ENCODE measurements at places on chromosomes 11 and 22.

GRCh38 chr11:19879307-19880087 lies 166.9 kb downstream of the NAV2 start:
- no peak for DNase-seq

DNA sequence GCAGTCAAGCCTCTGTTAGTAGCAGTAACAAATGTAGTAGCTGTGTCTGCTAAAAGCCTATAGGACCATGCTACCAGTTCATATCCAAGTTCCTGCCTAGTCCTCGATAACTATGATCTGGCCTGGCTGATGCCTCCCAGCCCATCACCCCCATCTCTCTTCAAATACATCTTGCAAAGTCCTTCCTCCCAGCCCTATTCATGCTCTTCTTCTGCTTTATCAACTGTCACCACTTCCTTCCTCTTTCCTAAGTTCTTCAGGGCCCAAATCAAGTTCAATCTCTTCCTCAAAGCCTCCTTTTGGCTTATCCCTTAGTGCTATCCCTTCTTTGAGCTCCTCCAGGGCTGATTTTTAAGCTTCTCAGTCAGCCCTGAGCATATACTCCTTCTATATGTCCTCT lies 150.9 kb upstream of the THY1 start:
- DNase-seq: no peak

- DNase-seq: peak; percentile 35
Observed at GRCh38 chr11:118911880-118912741, 13.6 kb downstream of the BCL9L start.

DNA sequence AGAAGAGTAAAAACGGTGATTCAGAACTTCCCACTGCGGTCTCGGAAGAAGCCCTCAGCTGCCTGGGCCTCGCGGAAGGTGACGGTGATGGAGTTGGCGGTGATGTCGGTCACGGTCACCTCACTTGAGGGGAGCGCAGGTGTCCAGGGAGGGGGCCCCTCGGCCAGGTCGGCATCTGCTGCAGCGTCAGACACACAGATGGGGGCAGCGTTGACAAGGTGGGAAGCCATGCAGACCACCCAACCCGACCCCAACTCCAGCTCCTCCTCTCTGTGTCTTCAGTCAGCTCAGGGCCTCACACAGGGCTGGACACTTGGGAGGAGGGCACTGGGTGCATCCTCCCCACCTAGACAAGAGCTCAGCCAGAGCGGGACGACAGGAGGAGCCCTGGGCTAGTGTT lies 18.6 kb downstream of the CBX7 start:
- DNase-seq: no peak

DNA sequence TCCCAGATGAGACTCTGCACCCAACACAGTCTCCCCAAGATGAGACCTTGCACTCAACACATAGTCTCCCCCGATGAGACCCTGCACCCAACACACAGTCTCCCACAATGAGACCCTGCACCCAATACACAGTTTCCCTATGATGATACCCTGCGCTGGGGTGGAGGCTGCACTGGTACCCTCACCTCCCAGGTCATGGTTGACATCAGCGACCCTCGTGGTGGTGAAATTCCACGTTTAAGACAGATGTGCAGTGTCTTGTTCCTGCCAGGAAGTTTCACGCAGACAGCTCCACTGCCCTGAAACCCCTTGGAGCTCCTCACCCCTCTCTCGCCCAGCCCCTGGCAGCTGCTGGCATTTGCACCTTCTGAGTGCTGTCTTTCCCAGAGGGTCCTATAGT lies 9.5 kb downstream of the MUC5AC start:
- no peak for DNase-seq

GRCh38 chr11:64453466-64453865 lies 94.5 kb downstream of the RPS6KA4 start:
- no peak for DNase-seq

DNA sequence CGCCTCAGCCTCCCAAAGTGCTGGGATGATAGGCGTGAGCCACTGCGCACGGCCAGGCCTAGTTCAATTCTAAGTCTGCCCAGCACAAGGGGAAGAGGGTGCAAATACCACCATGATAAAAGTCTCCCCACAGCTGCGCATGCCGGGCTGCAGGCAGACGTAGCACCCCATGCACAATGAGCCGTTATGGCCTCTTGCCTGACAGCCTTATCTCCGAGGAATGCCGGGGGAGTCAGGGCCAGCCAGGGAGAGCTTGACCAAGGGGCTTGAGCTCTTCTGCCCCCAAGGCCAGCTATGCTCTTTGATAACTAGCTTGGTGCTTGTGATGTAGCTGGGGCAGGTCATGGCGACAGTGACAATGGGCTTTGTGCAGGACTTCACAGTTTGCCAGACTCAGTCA lies 13.7 kb upstream of the SCUBE1 start:
- DNase-seq: no peak

GRCh38 chr22:27212102-27212501 lies 554.7 kb downstream of the MIAT start:
- DNase-seq: no peak

- no peak for DNase-seq
Observed at GRCh38 chr11:110249066-110249465, 47.3 kb downstream of the RDX start.

DNA sequence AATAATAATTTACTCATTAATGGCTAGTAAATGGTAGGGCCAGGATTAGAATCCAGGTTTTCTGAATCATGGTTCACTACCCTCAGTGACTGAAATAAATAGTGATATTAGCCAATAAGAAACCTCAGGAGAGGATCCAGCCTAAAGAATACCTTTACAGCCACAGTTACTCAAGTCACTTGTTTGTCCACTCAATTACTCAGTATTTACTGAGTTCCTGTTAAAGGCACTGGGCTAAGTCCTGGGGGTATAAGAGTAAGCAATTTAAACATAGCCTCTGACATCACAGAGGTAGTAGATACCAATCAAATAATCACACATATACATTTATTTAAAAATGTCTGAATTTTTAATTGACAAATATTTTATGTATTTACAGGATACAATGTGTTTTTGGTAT lies 56.8 kb upstream of the GAB2 start:
- DNase-seq: no peak

GRCh38 chr22:39873965-39874364 lies 19.6 kb downstream of the ENTHD1 start:
- no peak for DNase-seq

- DNase-seq: no peak
Observed at GRCh38 chr22:37923927-37924326, 17.8 kb downstream of the MICALL1 start.

- no peak for DNase-seq
Observed at GRCh38 chr22:19466848-19467752, 11.9 kb downstream of the UFD1 start.

- DNase-seq: no peak
Observed at GRCh38 chr11:24885580-24886173, 388.8 kb downstream of the LUZP2 start.

- no peak for DNase-seq
Observed at GRCh38 chr11:27717377-27717776, 17.1 kb upstream of the BDNF start.

DNA sequence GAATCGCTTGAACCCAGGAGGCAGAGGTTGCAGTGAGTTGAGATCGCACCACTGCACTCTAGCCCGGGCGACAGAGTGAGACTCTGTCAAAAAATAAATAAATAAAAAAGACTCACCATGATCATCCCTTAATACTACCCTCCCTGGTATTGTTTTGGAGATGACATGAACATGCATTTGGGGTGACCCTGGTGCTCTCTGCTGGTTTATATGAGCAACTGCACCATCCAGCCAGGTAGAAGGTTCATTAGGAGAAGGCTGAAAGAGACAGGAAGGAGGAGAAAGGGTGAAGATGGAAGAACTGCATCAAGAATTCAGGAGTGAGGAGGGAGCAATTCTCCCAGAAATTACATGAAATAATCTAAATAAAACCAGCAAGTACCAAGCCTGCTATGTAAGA lies 37.8 kb downstream of the SLC5A1 start:
- no peak for DNase-seq

DNA sequence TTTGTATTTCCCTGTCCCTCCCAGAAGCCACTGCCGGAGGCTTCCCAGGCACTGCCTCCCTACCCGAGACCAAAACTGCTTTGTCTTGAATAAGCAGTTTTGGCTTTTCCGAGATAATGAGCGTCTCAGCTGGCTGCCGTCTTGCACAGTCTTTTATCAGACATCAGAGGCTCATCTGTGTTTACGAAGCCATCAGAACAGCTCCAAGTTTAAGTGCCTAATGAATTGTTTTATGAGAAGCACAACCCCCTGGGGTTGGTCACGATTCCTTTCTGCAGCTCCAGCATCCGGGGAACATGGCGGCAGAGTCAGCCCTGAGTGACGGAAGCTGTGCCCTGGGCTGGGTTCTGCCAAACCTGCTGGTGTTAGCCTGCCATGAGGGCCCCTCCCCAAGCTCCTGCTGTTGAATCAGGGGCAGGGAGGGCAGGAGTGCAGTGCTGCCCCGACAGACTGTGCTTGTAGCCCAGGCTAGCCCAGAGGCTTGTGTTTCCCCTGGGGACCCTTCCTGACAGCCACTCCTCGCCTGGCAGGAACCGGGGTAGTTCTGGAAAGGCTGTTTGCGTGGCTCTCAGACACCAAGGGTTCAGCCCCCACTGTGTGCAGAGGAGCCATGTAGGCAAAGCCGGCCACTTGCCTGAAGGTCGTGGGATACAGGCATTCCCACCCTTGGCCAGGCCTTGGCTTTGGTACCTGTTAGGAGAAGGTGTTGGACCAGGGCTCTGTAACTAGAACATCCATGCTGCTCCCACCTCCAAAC lies 96.1 kb downstream of the MORC2 start:
- DNase-seq: no peak

- DNase-seq: no peak
Observed at GRCh38 chr11:33454264-33454663, 197.1 kb downstream of the HIPK3 start.
